ENCODE measurements at places on chromosomes 13 and 19. TPM values are rescaled to one million over a fixed set of nuclear protein-coding genes. Genes with fewer than 3 reads are reported as not detected.

Gene JAK3
- total RNA-seq: 1.7 TPM

Gene CDX2
- total RNA-seq: not detected

DNA sequence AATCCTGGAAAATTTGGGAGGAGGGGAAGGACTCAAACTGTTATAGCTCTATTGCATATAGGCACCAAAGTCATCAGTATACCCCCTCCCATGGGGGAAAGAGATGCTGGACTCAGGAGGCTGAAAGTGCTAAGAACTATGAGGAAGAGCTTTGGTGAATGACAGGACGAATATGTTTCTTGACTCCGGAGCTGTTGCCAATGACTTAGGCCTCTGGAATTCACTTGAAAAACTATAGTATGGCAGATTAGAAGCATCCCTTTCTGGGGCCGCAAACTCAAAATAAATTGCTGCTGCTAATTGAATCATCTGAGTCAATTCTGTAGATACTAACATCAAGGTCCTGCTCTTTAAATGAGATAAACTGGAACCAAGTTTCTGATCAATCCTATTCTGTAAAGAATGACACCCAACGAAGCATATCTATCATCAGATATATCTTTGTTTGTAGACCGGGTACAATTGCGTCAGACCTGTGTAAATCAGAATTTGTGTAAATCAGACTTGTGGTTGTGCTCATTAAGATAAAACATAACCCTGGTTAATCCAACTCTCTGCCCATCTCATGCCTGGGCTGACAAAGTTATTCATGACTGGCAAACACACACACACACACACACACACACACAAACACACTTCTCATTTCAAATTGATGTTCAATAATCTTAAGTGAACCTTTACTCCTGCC is 1793.8 kb upstream of the PCDH20 start:
- no peak for DNase-seq
- no peak overlapping the region for H3K27ac ChIP-seq
- no peaks in the 10 kb centered on the region for H3K4me1 ChIP-seq
- no peaks in the 10 kb centered on the region for H3K27me3 ChIP-seq
- no peaks in the 10 kb centered on the region for H3K36me3 ChIP-seq

- H3K4me3 ChIP-seq: no peak overlapping the region
- no peak for DNase-seq
- no peaks in the 10 kb centered on the region for H3K27me3 ChIP-seq
- H3K4me1 ChIP-seq: no peaks in the 10 kb centered on the region
Observed at GRCh38 chr13:93343097-93343496, 116.5 kb downstream of the GPC6 start.

- H3K36me3 ChIP-seq: no peaks in the 10 kb centered on the region
- H3K4me3 ChIP-seq: no peak overlapping the region
- H3K27me3 ChIP-seq: peaks cover 66% of the 10 kb centered on the region
- H3K27ac ChIP-seq: no peak overlapping the region
- no peak for DNase-seq
Observed at GRCh38 chr13:111489301-111489700, 168.9 kb downstream of the TEX29 start.

DNA sequence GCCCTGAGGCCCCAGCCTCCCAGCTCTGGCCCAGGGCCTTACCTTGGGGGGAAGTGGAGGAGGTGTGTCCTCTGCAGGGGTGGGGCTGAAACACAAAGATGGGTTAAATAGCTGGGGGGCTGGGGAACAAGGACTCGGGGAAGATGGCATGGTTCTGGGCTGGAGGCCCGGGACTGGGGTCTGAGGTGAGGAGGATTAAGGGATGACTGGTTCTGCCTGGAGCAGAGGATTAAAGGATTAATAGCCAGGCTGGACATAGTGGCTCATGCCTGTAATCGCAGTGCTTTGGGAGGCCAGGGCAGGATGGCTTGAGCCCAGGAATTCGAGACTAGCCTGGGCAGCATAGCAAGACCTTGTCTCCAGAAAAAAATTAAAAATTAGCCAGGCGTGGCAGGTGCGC is 11.6 kb downstream of the MAP4K1 start:
- no peak overlapping the region for H3K4me3 ChIP-seq
- H3K36me3 ChIP-seq: no peaks in the 10 kb centered on the region
- H3K4me1 ChIP-seq: no peaks in the 10 kb centered on the region
- H3K27ac ChIP-seq: no peak overlapping the region
- DNase-seq: no peak

Measured in left ventricle myocardium inferior (tissue), 1 donor.